IPS DF 6.9 (cell line): ENCODE measurements at places on chromosomes 12 and 14.

DNA sequence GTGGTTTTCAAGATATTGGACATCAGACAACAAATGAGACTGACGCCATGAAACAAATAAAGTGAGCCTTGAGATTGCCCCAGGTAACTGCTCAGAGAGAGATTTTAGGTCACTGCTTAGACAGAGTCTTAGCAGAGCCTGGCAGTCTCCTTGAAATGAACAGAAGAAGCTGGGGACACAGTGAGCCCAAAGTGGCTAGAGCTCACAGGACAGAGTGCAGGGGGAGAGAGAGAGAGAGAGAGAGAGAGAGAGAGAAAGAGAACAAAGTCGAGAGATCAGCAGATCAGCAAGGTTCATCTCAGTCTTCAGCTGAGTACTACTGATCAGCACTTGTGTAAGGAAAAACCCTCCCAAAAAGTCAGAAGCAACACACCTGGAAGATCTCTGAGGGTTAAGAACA lies 147.4 kb downstream of the RMST start:
- DNase-seq, result no peak

DNA sequence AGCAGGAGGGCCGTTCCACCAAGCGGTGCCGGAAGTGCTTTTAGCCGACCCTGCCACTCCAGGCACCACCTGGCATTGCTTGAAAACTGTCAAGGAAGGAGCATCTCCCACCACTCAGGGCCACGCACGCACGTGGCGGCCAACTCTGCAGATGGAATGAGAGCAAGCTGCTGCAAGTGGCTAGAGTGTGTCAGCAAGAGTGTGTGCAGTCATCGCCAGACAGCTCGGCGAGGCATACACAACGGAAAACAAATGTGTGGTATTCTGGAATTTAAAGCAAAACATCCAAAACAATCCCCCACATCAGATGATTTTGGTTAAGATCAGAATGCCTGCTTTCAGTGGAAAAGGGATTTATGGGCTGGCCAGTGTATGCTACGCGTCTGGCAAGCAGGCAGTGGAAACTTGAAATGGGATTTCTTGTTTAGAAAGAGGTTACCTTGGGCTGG lies 11.2 kb downstream of the CD9 start:
- DNase-seq, result no peak

DNA sequence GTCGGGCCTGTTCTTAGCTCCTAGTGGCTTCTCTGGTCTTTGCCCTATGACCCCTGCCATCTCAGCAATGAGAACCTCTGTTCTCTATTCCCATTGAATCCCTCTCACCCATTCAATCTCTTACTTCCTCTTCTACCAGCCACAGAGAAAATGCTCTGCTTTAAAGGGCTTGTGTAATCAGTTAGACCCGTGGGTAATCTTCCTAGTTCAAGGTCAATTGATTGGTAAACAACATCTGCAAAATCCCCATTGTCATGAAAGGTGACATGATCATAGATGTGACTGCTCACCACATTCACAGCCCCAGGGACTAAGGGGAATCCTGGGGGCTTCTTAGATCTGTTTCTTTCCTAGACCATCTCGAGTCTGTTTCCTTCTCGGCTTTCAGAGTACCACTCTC lies 7.2 kb upstream of the CCDC197 start:
- no peak for DNase-seq

DNA sequence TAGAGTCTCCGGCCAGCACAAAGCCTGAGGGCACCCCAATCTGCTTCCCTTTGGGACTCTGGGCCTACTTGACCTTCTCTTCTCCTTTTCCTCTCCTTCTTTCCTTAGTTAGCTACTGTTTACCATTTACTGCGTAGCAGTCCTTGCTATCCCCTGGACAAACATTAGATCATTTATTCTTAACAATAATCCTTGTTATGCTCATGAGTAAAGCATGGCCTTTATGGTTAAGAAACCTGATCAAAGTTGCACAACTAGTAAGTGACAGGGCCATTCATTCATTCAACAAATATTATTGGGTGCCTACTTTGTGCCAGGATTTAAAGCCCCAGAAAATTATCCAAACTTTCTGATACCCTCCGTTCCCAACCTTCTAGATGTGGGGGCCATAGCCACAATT lies 3.2 kb upstream of the HDAC7 start:
- DNase-seq, result no peak

GRCh38 chr14:55339770-55340169 lies 68.5 kb downstream of the FBXO34 start:
- no peak for DNase-seq

- no peak for DNase-seq
Observed at GRCh38 chr12:30021051-30021833, 237.5 kb upstream of the TMTC1 start.

DNA sequence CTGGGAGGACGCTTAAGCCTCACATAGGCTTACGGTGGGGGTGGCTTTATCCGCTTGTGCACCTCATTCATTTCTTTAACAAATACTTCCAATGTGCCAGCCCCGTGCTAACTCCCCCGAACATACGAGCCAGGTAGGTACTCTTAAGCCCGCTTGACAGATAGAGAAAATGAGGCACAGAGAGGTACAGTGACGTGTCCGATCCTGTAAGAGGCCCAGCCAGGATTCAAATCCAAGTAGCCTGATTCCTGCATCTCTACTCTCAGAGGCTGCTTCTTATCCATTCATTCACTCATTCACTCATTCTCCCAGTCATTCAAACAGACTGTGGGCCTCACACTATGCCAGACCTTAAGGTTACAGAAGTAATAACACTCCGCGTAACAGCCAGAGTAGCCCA lies 477 bp downstream of the OAS3 start:
- DNase-seq, result no peak

GRCh38 chr12:27982385-27982784 lies 9.9 kb upstream of the PTHLH start:
- no peak for DNase-seq

- no peak for DNase-seq
Observed at GRCh38 chr12:64943686-64944085, 119.2 kb downstream of the TBC1D30 start.

GRCh38 chr12:68465227-68465626 lies 133.1 kb upstream of the MDM1 start:
- no peak for DNase-seq

DNA sequence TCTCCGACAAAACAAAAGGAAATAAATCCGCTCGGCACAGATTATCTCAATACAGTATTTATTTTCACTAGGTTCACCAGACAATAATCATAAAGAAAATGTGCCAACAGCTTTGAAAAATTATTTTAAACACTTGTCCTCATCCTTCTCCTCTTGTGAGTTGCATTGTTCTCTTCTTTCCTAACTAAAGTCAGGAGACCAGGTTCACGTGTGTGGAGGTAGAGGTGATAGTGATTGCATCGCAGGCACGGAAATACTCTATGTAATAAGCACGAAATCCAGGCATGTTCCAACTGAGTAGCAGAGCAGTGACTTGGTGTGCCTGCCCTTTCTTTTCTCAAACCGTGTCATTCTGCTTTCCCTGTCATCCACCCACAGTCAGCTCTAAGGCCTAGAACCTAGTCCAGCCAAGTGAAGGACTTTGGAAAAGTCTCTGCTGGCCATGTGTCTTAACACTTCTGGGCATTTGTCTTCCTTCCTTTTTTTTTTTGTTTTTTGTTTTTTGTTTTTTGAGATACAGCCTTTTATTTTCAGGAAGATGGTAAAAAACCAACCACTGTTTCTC lies 939 bp upstream of the SEL1L start:
- DNase-seq, result no peak

- DNase-seq, result no peak
Observed at GRCh38 chr12:52417740-52418139, 11.6 kb upstream of the KRT82 start.

- DNase-seq, result no peak
Observed at GRCh38 chr14:59484639-59485175, 390 bp downstream of the JKAMP start.

GRCh38 chr12:14607568-14607967 lies 39.9 kb upstream of the PLBD1 start:
- DNase-seq, result no peak

- no peak for DNase-seq
Observed at GRCh38 chr14:76612654-76613053, 148.6 kb upstream of the VASH1 start.

DNA sequence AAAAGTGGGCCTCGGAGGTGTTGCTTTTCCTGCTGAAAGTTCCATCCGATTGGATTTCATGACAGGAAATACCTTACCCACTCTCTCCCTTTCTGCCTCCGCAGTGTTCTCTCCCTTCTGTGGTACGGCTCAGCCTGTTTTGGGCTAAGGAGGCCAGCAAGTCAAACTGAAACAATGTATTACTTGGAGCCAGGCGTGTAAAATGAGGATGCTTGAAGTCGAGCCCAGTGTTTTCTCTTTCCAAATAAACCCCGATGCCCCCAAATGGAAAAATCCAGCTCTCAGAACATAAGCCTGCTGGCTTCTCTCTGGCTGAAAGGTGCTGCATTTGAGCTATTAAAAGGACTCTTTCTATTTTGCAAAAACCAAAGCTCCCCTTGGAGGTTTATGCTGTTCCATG lies 124.7 kb downstream of the ZNF664 start:
- DNase-seq, result no peak

GRCh38 chr12:92107621-92108131 lies 38.0 kb downstream of the BTG1 start:
- DNase-seq, result no peak

- DNase-seq, result no peak
Observed at GRCh38 chr14:103115845-103116572, 7.3 kb upstream of the TNFAIP2 start.

DNA sequence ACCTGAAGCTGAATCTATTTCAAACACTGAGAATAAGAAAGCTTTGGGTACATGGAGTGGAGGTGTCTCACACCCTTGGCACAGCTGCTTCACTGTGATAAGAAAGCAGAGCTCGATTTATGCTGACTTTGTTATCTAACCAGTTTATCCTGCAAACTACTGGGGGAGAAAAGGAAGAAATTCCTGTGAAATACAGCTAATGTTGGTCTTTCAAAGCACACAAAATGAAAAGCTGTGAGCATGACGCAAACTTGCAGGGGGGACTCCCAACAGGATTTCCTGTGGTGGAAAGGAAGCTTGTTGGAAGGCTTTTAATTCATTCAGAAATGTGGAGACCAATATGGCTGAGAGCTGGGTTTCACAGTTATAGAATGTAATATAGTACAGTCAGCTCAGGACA lies 53.4 kb downstream of the SRGAP1 start:
- DNase-seq, result no peak

DNA sequence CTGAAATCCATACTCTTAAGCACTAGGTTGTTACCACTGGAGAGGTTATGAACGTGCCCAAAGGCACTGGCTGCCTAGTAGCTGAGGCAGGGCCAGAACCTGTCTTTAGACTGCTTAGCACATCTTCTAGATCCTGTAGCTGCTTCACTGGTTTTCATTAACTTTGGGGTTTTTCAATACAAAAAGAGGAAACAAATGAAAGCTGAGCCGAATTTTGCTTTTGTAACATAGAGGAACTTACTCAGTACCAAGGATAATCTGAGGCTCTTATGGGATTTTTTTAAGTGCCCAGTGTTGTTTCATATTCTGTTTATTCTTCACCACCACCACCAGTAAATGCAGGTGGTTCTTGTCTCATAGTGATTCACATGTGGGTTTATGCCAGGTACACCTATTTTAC lies 396.1 kb downstream of the RAD51B start:
- no peak for DNase-seq

DNA sequence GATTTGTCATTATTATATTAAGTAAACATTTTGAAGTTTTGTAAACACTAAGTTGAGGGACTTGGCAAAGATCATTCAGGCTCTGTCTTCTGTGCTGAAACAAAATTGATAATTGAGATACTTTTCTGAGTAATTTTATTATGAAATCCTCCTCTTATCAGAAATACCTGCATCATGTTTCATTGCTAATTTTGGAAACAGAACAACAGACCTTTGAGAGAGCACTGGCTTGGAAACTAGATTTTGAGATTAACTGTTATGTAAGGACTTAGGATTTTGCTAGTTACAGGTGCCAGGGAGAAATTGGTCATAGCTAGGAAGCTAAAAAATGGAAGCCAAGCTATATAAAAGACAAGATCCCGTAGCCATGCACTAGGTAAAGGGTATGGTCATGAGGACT lies 201.7 kb upstream of the DCN start:
- DNase-seq, result no peak

GRCh38 chr12:2697057-2697800 lies 97.5 kb upstream of the FKBP4 start:
- no peak for DNase-seq
